ENCODE measurements at places on chromosomes 4 and X.

GRCh38 chrX:72041871-72042851 lies 89.6 kb downstream of the RTL5 start:
- DNase-seq = no peak

DNA sequence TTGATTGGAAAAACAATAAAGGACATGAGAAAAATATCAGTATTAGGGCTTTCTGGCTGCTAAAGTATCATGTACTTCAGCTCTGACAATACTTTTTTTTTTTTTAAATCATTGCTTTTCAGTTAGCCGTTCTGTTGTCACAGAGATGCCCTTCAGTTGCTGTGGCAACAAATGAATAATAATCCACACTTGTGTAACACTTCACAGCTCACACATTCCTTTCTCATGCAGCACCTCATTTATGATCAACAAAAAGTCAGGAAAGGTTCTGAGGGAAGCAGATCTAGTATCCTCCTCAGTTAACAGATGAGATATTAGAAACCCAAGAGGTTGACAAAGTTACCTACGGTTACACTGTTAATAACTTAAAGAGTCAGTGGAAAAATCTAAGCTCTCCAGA lies 444.2 kb upstream of the SLIT2 start:
- DNase-seq = no peak

DNA sequence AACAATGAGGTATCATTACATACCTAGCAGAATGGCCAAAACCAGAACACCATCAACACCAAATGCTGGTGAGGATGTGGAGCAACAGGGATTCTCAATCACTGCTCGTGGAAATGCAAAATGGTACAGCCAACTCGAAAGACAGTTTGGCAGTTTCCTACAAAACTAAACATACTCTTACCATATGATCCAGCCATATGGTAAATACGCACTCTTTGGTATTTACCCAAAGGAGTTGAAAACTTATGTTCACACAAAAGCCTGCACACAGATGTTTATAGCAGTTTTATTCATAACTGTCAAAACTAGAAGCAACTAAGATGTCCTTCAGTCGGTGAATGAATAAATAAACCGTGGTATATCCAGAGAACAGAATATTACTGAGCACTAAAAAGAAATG lies 7.8 kb downstream of the CASP3 start:
- no peak for DNase-seq

DNA sequence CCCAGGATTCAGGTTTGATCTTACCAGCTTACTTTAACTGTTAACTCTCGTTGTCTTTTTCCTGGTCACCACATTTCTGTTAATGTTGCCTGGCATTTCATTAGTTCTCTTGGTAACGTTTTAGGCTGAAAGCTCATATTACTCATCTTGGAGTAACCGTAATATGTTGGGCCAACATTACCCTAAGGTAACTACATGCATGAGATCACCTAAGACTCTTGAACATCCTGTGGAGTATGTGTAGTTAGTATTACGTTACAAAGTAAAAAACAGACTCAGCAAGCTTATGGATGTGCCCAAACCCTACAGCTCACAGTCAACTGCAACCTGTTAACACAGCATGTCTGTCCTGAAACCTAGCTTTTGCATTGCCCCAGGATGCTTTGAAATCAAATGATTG lies 203.3 kb upstream of the HS3ST1 start:
- DNase-seq = no peak

DNA sequence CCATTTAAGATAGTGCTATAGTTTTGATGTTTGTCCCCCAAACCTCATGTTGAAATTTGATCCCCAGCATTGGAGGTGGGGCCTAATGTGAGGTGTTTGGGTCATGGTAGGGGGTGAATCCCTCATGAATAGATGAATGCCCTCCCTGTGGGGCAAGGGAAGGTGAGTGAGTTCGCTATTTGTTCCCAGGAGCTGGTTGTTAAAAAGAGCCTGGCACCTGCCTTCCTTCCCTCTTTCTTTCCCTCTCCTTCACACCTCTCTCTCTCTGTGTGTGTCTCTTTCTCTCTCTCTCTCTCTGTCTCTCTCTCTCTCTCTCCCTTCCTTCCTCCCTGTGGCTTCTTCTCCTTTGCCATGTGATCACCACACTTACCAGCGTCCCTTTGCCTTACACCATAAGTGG lies 160.7 kb downstream of the AASDH start:
- no peak for DNase-seq

GRCh38 chrX:154750301-154751202 lies at the start of gene GAB3:
TSS of gene GAB3 (minus strand) at chrX:154751077. CDS start at chrX:154751025, 52 bp downstream.
- no peak for DNase-seq

DNA sequence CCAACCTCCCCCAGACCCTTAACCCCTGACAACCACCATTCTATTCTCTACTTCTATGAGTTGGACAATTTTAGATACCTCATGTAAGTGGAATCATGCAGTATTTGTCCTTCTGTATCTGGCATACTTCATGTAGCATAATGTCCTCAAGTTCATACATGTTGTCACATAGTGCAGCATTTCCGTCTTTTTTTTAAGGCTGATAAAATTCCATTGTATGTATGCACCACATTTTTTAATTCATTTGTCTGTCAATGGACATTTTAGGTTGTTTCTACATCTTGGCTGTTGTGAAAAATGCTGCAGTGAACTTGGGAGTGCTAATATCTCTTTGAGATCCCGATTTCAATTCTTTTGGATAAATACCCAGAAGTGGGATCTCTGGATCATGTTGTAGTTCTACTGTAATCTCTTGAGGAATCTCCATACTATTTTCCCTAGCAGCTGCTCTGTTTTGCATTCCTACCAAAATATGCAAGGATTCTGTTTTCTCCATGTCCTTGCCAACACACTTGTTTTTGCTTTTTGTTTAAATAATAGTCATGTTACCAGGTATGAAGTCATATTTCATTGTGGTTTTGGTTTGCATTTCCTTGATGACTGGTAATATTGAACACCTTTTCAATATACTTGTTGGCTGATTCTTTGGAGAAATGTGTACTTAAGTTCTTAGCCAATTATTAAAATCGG lies 48.8 kb upstream of the ADAD1 start:
- DNase-seq = no peak

DNA sequence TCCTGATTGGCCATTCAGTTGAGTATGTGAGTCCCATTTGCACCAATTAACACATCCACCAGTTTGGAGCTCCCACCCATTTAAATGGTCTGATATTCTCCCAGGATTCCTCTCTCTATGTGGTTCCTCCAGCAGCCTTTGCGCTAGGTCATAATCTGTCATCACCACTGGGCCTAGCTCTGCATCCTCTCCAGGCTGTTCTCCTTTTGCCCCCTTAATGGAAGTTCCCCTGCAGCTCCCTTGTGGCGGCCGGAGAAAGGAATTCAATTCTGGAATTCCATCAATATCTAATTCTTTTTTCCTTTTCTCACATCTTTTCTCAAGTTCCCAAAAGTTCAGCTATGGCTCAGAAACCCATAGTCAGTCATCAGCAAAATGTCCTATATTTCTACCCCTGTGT lies 2184.4 kb upstream of the AGA start:
- no peak for DNase-seq

- no peak for DNase-seq
Measured at GRCh38 chrX:102517326-102517725, 787 bp upstream of the TMSB15A start.

- DNase-seq = no peak
Measured at GRCh38 chr4:124018383-124019317, 622.1 kb downstream of the SPRY1 start.

- no peak for DNase-seq
Measured at GRCh38 chr4:154781126-154781982, at the start of gene RBM46. TSS of gene RBM46 (plus strand) at chr4:154781272. CDS start at chr4:154796753, 15,481 bp downstream.

DNA sequence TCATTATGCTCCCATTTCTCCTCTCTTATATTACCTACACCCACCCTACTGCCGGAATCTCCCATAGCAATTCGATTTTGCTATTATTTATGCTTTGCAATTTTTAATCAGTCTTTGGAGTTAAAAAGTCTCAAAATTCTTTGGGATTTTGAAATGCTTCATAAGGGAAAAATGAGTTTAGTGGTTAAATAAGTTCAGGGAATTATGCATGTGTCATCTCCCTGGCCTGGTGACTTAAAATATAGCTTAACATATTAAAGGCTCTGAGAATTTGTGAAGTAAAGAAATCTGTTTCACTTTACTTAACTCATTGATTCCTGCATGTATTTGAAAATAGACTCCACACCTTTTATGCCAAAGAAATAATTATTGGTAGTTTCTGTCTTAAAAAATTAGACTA lies 185.1 kb upstream of the DIPK2B start:
- no peak for DNase-seq

- no peak for DNase-seq
Measured at GRCh38 chr4:95556207-95556859, 7.6 kb upstream of the UNC5C start.

DNA sequence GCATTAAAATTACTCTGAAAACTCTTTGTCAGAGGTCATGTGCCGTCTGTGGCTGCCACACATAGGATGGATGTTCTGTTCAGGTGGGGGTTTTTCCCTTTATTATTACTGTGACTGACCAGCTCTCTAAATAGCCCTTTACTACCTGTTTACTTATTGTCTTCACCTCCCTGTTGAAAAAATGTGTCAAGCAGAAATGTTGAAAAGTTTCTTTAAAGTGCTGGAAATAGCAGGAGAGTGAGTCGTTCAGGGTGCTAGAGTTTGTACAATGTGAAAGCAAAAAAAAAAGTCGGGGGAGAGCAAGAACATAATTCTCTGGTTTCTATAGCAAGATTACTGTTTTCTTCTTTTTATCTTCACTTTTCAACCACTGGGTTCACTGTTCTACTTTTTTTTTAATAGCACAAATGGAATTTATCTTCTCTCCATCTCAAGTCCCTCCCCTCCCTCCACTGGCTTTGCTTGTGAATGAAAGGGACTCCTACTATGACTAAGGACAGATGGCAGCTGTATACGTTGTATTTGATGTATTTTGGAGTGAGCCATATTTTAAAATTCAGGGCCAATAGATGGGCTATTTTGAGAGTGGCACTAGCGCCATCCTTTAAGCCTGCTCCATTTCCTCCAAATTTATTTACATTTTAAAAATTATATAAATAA lies 33.3 kb downstream of the ARX start:
- DNase-seq = no peak

DNA sequence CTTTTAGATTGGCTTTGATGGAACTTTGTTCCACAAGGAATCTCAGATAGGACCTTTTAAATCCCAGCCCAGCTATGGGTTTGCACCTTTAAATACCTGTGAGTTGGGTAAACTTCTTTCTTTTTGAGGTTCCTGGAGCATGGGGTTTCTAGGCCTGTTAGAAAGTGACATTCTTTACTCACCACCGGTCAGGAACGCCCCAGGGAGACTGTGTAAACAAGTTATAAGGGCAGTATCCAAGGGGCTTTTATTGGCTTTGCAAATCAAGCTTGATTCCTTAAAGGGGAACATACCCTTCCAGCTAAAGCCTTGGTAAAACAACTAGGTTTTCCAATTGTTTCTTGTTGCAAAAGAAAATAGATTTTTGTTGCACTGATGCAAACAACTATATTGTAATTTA lies 93.4 kb downstream of the TENT5D start:
- no peak for DNase-seq

DNA sequence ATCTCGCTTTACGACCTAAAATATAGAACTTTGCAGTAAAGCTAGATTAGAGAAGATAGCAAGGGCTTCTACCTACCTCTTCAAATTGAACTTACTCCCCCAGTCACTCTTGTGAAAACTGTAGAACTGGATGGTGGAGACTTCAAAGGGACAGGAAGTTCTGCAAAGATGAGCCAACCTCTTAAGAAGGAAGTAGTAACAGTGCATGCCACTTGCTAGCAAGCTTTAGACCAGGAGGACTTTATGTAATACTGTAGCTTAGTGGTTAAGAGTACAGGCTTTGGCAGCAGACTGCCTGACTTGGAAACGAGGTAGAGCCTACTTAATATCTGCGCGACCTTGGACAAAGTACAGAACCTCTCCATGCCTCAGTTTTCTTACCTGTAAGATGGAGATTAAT lies 27.5 kb upstream of the VBP1 start:
- no peak for DNase-seq

DNA sequence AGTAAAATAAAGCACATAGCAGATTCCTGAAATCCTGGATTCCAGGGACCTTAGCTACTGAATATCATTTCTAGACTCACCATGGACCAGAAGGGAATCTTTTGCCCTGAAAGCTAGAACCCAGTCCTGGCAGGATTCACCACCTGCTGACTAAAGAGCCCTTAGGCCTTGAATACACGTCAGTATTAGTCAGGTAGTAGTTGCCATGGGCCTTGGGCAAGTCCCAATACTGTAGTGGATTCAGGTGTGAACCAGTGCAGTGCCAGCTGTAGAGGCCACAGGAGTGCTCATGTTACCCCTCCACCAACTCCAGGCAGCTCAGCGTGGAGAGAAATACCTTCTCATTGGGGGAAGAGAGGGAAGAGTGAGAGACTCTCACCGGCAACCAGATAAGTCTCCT lies 64.1 kb upstream of the UBQLN2 start:
- DNase-seq = no peak

GRCh38 chr4:138790706-138791340 lies 224.8 kb upstream of the NOCT start:
- DNase-seq = no peak

All from activated CD4-positive, alpha-beta T cell treated with anti-CD3 and anti-CD28 coated beads for 24 hours (primary cell).